Activated CD8-positive, alpha-beta memory T cell treated with anti-CD3 and anti-CD28 coated beads, Interleukin-2, amount 10 ng/mL, durations not matched to agents 7 days and 5 days (primary cell): ENCODE measurements at places on chromosomes 16 and 17.
A peak's percentile ranks its signal among the peaks of the same experiment; 100 is the strongest.

GRCh38 chr16:67942200-67942509 lies 1.8 kb downstream of the LCAT start:
- peaks cover 10% of the 10 kb centered on the region for H3K36me3 ChIP-seq
- no peaks in the 10 kb centered on the region for H3K27me3 ChIP-seq
- H3K4me3 ChIP-seq, result no peak overlapping the region
- H3K4me1 ChIP-seq, result peaks cover 30% of the 10 kb centered on the region
- peak; percentile 59 for DNase-seq
- H3K27ac ChIP-seq, result no peak overlapping the region

GRCh38 chr17:35907691-35908090 lies 22.9 kb downstream of the RDM1 start:
- no peak overlapping the region for H3K27ac ChIP-seq
- H3K4me1 ChIP-seq, result peaks cover 49% of the 10 kb centered on the region
- H3K36me3 ChIP-seq, result peaks cover 44% of the 10 kb centered on the region
- no peaks in the 10 kb centered on the region for H3K27me3 ChIP-seq
- DNase-seq, result no peak
- H3K4me3 ChIP-seq, result no peak overlapping the region

- no peak overlapping the region for H3K27ac ChIP-seq
- no peaks in the 10 kb centered on the region for H3K36me3 ChIP-seq
- H3K4me3 ChIP-seq, result no peak overlapping the region
Measured at GRCh38 chr16:57504001-57504400, 17.7 kb upstream of the DOK4 start.

- peaks cover 27% of the 10 kb centered on the region for H3K4me1 ChIP-seq
- H3K27ac ChIP-seq, result no peak overlapping the region
- no peaks in the 10 kb centered on the region for H3K36me3 ChIP-seq
- H3K4me3 ChIP-seq, result peak overlapping the region; percentile 66
Measured at GRCh38 chr17:28228109-28228840, 90.7 kb upstream of the TMEM97 start.

- H3K36me3 ChIP-seq, result no peaks in the 10 kb centered on the region
- DNase-seq, result no peak
- no peaks in the 10 kb centered on the region for H3K27me3 ChIP-seq
- H3K27ac ChIP-seq, result no peak overlapping the region
- H3K4me3 ChIP-seq, result no peak overlapping the region
Measured at GRCh38 chr16:78515421-78515820, 416.0 kb downstream of the WWOX start.

DNA sequence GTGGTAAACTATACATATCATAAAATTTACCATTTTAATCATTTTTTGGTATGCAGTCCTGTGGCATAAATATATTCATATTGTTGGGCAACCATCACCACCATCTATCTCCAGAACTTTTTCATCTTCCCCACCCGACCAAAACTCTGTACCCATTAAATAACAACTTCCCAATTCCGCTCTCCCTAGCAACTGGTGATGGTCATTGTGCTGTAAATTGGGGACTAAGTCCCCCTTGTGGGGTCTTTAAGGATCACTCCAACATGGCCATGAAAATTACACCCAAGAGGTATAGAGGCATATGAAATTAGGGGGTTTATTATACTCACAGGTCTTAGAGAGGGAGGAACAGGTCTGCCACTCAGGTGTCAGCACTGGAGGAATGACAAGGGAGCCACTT lies 57.4 kb upstream of the NKD1 start:
- H3K27ac ChIP-seq, result no peak overlapping the region
- H3K27me3 ChIP-seq, result peaks cover 12% of the 10 kb centered on the region
- H3K36me3 ChIP-seq, result no peaks in the 10 kb centered on the region
- H3K4me3 ChIP-seq, result no peak overlapping the region
- DNase-seq, result no peak
- H3K4me1 ChIP-seq, result no peaks in the 10 kb centered on the region

DNA sequence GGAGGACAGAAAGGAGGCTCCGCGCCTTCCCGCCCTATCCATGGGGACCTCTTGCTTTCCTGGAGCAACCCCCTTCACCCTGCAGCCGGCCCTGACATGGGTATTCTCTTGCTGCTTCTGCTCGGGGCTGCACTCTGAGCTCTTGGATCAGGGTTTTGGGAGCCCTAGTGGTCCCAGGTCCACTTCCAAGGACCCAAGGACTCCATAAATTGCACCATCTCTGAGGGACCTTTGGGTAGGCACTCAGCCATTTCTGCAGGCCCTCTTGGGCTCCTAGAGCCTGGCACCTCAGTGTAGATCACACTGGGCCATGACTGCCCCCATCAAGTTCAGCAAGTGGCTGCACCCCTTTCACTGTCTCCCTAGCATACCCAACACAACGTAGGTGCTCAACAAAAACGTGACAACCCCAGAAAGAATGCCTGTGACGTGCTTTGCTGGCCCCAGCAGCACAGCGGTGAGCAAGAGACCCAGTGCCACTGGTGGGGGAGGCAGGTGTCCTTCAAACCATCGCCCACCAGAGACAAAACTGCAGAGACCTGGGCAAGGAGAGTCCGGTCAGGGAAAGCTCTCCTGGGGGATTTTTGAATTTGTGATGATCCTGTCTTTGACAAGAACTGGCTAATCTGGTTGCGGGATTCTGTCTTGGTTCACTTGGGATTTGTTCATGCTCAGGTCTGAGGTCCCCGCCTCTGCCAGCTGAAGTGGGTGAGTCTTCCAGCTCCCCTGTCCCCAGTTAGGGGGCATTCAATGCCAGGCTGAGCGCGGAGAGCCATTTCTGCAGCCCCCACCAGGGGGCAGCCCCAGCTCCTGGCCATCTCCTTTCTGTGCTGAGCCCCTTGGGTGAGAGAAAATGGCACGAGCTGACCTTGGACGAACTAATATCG lies 2.5 kb upstream of the RAB11FIP4 start:
- no peaks in the 10 kb centered on the region for H3K36me3 ChIP-seq
- DNase-seq, result peak; percentile 51
- H3K27me3 ChIP-seq, result peaks cover 43% of the 10 kb centered on the region
- H3K4me1 ChIP-seq, result peaks cover 7% of the 10 kb centered on the region

- H3K4me1 ChIP-seq, result no peaks in the 10 kb centered on the region
- no peak overlapping the region for H3K4me3 ChIP-seq
- H3K27me3 ChIP-seq, result peaks cover 13% of the 10 kb centered on the region
- DNase-seq, result no peak
Measured at GRCh38 chr17:1621273-1621954, 7.2 kb downstream of the SLC43A2 start.

DNA sequence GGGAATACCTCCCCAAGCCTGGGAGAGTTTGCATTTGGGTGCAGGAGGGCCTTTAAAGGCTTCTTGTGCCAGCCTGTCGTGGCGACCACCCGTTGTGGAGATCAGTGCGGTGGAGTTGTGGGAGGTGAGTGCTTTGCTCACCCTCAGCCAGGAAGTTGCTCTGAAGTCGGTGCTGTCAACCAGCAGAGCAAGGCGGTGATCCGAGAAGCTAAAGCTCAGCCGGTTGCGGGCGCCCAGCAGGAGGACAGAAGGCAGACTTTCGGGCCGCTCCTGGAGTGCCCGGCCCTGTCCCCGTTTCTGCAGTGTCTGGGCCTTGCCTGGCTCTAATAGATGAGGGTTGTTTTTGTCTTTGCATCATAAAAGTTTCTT lies 1.4 kb downstream of the UBE2I start:
- H3K27me3 ChIP-seq, result no peaks in the 10 kb centered on the region
- H3K4me1 ChIP-seq, result peaks cover 45% of the 10 kb centered on the region
- peak overlapping the region; percentile 91 for H3K27ac ChIP-seq
- peak; percentile 71 for DNase-seq
- H3K36me3 ChIP-seq, result peaks cover 22% of the 10 kb centered on the region

GRCh38 chr17:72878975-72879660 lies 213.4 kb downstream of the SLC39A11 start:
- H3K4me3 ChIP-seq, result no peak overlapping the region
- no peak overlapping the region for H3K27ac ChIP-seq
- DNase-seq, result no peak
- no peaks in the 10 kb centered on the region for H3K4me1 ChIP-seq
- H3K36me3 ChIP-seq, result peaks cover 28% of the 10 kb centered on the region
